ENCODE measurements at places on chromosomes 7 and 10. TPM values are rescaled to one million over a fixed set of nuclear protein-coding genes. Genes with fewer than 3 reads are reported as not detected.

- no peak for DNase-seq
Observed at GRCh38 chr7:47179812-47180515, 401.9 kb downstream of the TNS3 start.

DNA sequence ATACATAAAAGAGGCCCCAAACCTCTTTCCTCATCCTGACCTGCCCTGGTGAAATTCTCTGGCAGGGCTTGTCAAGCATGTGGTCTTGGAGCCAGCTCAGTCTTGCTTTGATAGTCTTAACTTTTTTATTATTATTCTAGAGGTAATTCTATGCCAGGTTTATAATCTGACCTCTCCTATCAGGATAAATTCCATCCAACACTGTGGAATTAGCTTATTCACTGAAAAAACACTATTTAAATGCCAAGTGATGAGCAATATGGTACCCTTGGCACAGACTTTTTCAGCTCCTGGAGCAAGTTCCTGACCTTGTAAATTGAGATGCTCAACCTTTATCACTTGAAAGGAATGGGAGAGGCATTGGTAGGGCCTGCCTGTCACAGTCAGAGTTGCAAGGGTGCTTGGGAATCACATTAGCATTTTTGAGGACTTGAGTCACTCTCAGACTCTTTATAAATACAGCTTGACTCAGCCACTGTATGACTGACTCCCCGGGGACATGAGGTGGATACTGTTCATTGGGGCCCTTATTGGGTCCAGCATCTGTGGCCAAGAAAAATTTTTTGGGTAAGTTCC, at the start of gene CPA4:
Gene CPA4, plus strand, starts transcription at position 480 of the 576 bp plus-strand sequence. Its CDS starts 20 bp downstream, at position 500.
- DNase-seq: no peak

GRCh38 chr10:7817576-7817975, 729 bp upstream of the TAF3 start:
- DNase-seq: no peak

- DNase-seq: peak; percentile 42
Observed at GRCh38 chr10:117626228-117626627, 83.7 kb downstream of the EMX2 start.

Gene ARHGEF5
- 5.0 TPM for total RNA-seq

Gene CADPS2
- total RNA-seq: 11.8 TPM

DNA sequence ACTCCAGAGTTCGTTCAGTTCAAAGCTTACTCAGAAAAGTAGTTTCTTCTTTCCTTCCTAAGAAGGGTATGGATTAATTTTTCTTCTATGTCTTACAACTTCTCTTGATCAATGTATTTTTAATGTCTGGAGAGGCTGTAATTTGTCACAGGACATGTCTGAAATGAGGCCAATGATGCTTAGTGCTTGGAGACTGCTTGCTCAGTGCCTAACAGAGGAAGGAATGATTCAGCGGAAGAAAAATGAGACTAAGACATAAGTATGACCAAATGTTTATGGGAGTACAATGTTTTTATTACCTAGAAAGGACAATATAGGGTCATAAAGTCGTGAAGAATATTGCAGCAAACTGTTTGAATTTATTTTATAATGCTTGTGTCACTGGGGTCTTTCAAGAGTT, 43.3 kb downstream of the GPR37 start:
- no peak for DNase-seq

Measured in right atrium auricular region (tissue), 2 donors.